Hematopoietic multipotent progenitor cell treated with erythropoietin and hydrocortisone succinate and interleukin-3 and kit ligand, for 15 days (in vitro differentiated cells): ENCODE measurements at places on chromosomes 16 and 17.

DNA sequence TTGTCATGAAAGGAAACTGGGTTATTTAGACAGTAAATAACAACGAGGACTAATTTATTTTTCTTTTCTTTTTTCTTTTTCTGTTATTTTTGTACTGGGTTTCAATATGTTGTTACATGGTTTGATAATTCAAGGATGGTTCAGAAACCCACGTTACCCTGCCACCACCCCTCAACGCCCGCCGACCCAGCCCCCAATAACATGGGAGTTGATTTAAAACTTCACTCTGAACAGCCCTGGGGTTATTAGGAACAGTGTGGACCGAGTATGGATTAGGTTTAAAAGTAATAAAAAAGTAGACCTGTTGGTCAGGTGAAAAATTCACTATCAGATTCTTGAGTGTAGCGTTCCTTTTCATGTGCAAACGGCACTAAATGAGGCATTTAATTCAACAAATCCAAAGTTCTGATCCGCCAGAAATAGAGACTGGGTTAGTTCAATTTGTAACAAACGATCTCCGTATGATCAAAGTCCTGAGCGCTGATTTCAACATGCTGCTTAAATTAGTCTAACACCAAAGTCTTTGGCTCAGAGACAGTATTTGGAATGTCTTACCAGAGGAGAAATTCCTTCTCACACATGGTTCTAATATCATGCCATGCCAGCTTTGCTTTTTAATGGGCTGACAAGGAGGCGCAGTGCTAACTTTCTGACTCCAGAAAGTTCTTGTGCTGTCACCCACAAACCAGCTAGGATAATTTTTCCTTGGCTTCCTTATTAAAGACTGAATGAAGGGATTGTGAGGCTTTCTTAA lies 173.1 kb upstream of the IRX3 start:
- no peak for DNase-seq

DNA sequence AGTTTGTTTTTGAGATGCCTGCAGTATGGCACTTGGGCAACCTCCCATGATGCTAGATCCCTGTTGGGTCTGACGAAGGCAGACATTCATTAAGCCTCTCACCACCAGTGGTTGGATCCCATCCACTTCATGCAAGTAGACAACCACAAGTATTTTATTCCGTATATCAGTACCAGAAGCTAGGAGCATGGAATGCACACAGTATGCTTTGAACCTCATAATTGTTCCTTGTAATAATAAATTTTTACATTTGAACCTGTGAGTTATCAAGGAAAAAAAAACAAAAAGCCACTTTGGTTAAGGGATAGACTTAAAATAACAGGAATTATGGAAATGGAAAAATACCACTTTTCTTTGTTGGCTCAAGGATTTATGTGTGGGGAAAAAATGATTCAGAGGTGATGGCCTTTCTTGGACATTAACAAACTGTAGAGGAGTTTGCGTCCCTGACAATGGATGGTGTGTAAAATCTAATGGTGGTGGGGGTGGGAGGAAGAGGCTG lies 107.1 kb upstream of the KCNJ16 start:
- DNase-seq, result no peak

- DNase-seq, result no peak
These were observed 299.8 kb upstream of the ZFHX3 start for GRCh38 chr16:73347500-73348375.

- no peak for DNase-seq
These were observed 8.5 kb downstream of the TIMM22 start for GRCh38 chr17:1005361-1005946.

GRCh38 chr17:8173871-8174322 lies 2.3 kb downstream of the TMEM107 start:
- DNase-seq, result no peak

GRCh38 chr17:51467336-51467735 lies 207.0 kb downstream of the UTP18 start:
- no peak for DNase-seq

DNA sequence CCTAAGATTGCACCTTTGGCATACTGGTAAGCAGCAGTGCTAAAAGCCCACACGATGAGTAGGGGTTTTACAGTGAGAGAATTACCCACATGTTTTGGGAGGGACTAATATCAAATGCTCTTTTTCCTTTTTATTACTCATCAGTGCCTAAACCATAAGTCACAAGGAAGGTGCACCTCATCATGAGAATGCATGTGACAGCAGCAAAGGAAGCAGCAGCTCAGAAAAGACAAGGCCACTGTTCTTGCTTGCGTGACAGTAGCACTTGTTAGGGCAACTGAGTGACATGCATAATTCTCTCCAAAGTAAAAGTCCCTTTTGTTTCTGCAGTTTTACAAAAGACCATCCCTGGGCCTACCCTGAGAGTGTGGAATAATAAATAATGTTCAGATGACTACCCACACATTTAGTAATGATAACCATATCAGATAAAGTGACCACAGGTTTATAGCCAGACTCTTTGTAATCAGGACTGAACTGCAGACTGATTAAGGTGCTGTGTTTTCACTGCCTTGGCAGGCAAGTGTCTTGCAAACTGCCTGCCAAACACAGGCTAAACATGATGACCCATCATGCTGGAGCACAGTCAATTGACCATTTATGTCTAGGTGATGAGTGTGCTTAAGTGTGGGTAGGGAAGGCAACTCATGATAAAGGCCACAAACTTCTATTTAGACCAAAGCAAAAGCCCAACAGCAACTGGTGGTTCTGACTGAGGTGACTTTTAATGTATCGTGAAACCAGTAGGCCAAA lies 1751.4 kb downstream of the TP53TG3F start:
- DNase-seq, result no peak

DNA sequence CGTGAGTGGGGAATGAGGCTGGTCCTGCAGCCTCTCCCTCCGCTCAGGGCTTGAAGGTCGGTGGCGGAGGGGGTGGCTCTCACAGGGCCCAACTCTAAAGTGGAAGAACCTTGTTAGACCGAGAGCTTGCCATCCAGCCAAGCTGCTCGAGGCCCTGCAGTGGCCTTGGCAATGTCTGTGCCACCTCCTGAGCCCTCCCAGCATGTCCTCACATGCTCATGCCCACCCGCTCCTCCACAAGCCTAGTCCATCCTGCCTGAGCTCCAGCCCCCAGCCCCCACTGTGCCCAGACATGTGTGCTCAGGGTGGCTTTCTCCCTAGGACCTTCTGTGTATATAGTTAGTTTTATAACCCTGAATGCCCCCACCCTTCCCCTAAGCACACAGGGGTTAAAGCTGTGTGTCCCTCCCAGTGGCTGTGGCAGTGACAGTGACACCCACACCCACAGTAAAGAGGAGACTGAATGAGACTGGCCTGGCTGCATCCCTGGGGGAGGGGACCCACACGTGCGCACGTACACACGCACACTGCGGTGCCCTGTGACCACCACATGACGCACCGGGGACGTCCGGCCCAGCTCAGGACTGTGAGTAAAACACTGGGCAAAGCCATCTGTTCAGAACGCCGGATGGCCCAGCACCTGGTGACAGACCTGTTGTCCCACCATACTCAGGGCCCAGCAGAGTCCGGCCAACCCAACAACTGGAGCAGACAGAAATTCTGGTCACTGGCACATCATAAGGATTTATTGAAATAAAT lies 15.6 kb downstream of the PDK2 start:
- no peak for DNase-seq

- DNase-seq, result peak; percentile 76
These were observed 2.5 kb downstream of the LGALS9 start for GRCh38 chr17:27633312-27634025.

GRCh38 chr16:84941921-84942320 lies 69.4 kb downstream of the ZDHHC7 start:
- no peak for DNase-seq
